ENCODE measurements at places on chromosomes 1 and 21.

DNA sequence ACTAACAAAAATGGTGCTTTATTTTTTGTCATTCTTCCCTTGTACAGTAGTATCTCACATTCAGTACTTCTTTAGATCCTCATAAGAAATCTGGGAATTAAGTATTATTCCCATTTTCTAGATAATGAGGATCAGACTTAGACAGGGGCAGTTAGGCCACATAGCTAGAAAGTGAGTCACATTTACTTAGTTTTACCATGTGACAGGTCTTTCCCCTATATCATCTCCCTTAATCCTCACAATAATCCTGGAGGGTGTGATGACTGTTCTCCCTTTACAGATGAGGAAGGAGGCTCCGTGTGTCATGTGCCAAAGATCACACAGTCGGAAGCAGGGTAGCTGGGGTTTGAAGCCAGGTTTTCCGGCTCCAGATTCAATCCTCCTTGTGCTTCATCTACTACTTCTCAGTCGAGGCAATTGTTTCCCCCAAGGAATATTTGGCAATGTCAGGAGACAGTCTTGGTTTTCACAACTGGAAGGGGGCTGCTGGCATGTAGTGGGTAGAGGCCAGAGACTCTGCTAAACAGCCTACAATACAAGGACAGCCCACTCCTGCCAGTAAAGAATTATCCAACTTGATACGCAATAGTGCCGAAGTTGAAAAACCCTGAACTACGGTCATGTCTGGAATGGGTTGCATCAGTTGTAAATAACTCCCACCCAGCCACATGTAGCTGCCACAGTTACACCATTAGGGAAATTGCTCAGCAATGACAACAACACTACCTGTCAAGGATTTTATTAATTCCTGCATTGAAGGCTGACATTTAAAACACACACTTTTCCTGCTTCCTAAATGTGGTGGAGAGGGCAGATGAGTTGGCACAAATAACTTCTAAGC, 54.5 kb downstream of the C8B start:
- DNase-seq: peak; percentile 91

- DNase-seq: no peak
Observed at GRCh38 chr1:194273660-194274059, 1087.2 kb upstream of the B3GALT2 start.

- DNase-seq: no peak
Observed at GRCh38 chr21:42153746-42154145, 65.2 kb upstream of the ABCG1 start.

DNA sequence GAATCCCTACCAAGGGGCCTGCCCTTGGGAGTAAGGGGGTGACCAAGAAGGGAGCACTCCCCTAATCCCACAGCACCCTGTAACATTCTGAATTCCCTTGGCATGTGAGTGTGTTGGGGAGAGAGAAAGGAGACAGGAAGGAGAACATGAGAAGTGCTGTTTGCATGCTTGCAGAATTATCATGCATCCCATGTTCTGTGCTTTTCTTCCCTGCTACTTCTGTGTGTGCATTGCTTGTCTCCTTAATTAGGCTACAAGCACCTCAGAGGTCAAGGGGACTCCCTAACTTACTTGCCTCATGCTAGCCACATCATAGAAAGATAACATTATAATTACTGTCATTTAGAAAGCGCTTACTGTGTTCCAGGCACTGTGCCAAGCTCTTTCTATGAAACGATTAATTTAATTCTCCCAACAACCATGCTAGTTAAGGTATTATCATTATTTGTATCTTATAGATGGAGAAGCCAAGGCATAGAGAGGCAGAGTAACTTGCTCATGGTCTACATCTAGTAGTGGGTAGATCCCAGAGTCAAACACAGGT, 11.1 kb downstream of the NOS1AP start:
- no peak for DNase-seq

DNA sequence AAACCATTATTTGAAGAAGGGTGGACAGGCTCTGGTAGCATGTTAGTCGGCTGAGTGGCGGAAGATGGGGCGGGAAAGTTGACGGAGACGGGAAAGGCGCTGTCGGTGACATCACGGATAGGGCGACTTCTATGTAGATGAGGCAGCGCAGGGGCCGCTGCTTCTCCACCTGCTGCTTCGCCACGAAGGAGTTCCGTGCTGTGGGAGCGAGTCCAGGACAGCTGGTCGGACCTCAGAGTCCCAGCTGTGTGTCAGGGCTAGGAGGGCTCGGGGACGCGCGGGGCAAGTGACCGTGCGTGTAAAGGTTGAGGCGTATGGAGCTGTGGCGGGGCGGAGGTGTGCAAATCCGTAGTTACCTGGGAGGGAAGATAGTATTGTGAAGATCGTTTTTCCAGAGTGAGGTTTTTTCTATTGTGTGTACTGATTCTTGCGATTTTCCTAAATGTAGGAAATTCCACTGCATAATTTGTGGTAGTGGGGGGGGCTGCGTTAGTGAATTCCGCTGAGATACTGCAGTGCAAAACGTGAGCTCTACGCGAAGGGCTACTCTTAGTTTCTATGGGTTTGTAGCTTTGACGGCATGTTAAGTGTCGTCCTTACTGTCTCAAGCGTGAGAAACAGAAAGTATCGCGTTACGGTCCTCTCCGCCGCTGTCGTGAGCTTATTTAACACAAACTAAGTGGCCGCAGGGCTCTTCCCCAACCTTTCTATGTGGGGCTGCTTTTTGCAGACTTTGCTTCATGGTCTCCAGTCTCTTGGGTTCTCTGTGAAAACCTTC, 111.2 kb upstream of the NBPF11 start:
- DNase-seq: peak; percentile 77

GRCh38 chr21:46046471-46046870, 51.4 kb upstream of the COL6A2 start:
- DNase-seq: no peak

- no peak for DNase-seq
Observed at GRCh38 chr1:223629126-223629457, 36.4 kb downstream of the CAPN8 start.

DNA sequence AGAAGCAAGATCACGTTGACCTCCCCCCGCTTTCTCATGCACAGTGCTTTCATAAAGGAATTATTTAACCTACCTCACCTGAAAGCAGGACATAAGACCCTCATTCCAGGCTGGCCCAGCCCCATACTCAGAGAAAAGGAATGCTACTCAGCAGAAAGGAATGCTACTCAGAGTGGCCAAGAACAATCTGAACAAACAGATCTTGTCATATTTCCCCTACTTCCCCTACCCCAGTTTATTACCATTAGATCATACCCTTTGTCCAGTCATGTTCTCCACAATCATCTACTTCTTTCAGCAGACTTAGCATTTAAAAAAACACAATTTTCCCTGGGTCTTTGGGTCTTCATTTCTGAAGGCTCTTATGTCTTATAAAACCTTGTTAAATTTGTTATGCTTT, 89.8 kb downstream of the SLC16A1 start:
- DNase-seq: peak; percentile 64

DNA sequence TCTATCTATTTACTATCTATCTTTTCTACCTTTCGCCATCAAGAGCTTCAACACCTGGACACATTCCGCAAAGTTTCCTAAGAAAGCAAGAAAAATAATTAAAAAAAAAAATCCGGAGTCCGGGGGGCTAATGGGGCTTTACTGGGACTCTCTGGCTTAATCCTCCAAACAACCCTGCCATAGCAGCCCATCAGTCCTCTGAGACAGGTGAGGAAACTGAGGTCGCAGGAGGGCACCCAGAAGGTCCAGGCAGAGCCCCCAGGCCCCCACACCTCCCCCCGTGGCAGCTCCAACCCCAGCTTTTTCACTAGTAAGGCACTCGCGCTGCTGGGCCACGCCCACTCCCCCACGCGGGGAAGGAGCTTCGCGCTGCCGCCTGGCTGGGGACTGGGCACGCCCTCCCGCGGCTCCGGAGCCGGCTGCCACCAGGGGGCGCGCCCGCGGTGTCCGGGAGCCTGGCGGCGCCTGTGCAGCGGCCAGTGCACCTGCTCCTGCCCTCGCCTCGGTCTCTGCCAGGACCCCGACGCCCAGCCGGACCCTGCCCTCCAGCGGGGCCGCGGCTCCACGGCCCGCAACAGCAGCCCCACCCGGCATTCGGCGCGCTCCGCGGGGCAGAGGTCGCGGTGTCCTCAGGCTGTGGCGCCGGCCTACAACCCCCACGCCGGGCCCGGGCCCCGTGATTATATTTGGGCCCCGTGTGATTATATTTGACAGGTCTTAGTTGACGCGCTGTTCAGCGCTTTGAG, 54.1 kb upstream of the SAMD11 start:
- DNase-seq: peak; percentile 22

DNA sequence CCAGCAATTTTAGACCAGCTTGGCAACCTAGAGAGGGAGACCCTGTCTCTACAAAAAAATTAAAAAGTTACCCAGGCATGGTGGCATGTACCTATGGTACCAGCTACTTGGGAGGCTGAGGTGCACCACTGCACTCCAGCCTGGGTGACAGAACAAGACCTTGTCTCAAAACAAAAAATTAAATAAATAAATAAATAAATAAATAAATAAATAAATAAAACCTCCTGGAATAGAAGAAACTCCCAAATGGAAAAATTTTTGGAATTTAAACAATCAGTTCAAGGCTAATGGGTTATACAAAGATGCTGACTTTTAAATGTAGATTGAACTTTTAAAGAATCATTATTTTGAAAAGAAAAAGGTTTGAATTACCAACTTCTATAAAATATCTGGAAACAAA, 22.2 kb downstream of the UBR4 start:
- no peak for DNase-seq

GRCh38 chr1:72111662-72112061, 170.7 kb downstream of the NEGR1 start:
- DNase-seq: no peak

- peak; percentile 75 for DNase-seq
Observed at GRCh38 chr1:46539972-46540371, 11.5 kb downstream of the KNCN start.

GRCh38 chr1:25711555-25712298, 88.3 kb upstream of the SELENON start:
- DNase-seq: peak; percentile 29

DNA sequence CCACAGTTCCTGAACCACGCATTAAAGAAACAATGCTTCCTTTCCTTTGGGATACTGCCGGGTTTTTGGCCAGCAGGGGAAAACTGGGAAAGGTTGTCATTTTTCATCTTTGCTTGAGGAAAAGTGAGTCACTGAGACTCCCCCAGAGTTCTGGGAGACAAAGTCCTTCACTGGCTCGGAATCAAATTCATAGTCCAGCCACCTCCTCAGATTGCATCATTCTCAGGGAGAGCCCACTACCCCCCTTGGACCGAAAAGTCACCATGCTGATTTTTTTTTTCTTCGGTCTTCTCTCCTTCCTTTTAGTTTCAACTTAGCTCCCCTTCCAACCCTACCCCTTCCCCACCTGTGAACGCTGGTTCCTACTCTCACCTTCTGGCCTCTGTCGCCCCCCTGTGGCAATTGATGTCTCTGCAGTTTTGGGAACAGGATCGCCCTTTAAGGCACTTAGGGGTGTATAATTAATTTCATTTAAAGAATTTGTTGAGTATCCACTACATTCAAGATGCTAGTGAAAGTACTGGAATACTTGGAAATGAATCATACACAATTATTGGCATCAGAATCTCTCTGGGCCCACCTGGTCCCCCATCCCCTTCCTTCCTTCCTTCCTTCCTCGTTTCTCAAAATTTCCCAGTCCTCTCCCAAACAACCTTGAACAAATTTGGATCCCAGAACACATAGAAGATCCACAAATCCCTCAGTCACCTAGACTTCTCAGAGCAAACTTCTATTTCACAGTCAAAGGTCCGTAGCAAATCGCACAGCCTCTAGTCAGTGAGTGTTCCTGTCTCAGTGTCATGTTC, 6.9 kb downstream of the ACKR1 start:
- peak; percentile 40 for DNase-seq

GRCh38 chr1:232873931-232874330, 68.7 kb downstream of the MAP10 start:
- no peak for DNase-seq

DNA sequence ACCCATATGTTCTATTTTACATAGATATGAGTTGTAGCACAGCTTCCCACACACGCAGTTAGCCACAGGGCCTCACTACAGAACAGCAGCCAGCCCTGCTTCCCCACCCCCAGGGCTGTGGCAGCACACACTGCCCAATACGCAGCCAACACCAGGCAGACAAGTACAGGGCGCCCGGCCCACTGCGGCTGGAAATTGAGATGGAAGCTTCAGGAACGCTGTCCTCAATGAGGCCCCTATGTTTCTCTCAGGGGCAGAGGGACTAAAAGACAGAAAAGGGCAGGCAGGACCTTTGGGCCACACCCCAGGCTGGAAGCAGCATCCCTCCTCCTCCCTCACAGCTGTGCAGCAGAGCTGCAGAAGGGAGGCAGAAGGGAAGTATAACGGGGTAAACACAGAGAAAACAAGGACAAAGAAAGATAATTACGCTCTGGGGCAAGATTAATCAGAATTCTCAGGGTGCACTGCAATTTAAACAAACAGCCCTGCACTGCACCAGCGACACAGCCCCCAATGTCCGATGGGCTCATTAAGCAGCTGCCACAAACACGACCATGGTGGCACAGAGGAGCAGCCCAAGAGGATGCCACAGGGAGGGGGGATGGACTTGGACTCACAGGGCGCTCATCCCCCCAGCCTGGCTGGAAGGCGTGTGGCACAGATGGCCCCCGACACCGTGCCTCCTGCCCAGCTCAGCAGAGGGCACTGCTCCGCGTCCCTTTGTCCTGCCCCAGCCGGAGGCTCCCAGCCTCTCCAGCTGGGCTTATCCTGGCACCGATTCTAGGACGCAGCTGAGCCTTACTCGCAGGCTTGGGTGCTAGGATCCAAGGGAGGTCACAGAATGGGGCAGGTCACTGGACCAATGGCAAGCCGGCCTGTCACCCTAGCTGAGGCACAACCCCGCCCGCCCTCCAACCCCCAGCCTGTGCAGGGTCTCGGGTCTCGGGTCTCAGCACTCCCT, 14.2 kb downstream of the WDR4 start:
- no peak for DNase-seq

- DNase-seq: no peak
Observed at GRCh38 chr21:44575307-44576024, 1.9 kb downstream of the KRTAP10-4 start.

DNA sequence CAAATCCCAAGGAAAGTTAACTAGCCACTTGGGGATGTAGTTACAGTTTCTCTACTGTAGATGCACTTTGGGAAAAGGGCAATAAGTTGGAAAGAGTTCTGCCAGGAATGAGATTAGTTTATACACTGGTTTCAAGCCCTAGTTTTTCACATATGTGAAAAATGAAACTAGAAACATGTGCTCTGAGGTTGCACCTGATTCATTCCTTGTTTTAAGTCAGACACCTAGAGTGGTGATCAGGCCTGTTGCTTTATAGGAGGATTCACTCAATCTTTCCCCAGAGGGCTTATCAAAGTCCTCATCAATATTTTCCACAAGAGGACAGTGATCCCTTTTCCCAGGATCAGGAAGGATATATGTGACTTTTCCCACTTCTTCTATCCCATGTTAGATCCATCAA, 515.9 kb upstream of the PKN2 start:
- no peak for DNase-seq

DNA sequence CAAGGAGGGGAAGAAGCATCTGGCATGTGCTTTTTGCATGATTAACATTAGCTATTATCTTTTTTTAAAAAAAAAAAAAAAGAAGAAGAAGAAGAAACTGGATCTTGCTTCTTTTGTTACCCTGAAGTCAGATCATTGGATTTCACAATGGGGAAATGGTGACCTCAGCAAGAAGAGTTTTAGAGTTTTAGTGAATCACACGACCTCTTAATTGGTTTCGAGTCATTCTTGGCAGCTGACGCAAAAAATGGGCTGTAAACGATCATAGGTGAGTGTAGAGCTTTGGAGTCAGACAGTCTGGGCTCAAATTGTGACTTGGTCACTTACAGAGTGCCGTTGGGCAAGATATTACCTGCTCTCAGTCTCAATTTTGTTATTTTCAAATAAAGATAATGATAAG, 33.3 kb upstream of the PGBD5 start:
- peak; percentile 45 for DNase-seq

- DNase-seq: no peak
Observed at GRCh38 chr1:57350610-57351009, 73.2 kb downstream of the DAB1 start.

Data from fibroblast of upper back skin (primary cell).